ENCODE measurements at places on chromosomes 5 and 9.
A peak's percentile ranks its signal among the peaks of the same experiment; 100 is the strongest.

GRCh38 chr9:36289836-36290435, 31.7 kb upstream of the GNE start:
- DNase-seq: no peak

- no peak for DNase-seq
Measured at GRCh38 chr5:43309637-43310036, 3.6 kb downstream of the HMGCS1 start.

DNA sequence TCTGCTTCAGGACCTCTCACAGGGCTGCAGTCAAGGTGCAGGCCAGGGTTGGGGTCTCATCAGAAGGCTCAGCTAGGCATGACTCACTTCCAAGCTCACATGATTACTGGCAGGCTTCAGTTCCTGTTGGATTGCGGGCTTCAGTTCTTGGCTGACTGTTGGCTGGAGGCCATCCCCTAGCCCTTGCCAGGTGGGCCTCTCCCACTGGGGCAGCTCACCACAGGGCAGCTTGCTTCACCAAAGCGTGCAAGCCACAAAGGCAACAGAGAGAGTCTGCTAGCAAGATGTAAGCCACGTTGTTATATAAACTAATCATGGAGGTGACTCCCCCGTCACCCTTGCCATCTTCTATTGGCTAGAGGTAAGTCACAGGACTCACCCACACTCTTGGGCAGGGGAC, 14.4 kb downstream of the CPLX2 start:
- no peak for DNase-seq

DNA sequence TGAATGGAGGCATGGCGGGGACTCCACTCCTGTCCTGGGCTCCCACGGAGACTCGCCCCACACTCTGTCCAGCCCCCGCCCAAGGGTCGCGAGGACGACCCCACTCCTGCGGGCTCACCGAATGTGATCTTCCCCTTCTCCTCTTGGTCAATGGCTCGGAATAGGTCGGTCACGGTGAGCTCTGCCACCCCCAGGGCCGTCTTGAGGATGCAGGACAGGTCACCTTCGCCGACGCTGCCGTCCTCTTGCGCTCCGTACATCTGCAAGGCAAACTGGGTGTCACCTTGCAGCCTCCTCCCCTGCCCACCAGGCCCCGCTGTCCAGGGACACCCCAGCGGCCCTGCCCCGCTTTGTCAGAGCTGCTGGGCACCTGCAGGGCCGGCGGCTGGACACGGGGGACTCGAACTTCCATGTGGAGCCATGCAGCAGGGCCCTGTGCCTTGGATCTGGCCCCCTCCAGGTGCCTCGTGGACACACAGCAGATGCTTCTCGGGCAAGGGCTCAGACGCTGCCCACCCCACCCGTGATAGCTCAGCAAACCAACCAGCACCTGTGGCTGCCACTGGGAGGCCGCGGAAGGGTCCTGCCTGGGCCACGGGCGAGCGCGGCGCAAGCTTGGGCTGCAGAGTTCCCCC, 21.5 kb upstream of the SLC6A3 start:
- DNase-seq: no peak

DNA sequence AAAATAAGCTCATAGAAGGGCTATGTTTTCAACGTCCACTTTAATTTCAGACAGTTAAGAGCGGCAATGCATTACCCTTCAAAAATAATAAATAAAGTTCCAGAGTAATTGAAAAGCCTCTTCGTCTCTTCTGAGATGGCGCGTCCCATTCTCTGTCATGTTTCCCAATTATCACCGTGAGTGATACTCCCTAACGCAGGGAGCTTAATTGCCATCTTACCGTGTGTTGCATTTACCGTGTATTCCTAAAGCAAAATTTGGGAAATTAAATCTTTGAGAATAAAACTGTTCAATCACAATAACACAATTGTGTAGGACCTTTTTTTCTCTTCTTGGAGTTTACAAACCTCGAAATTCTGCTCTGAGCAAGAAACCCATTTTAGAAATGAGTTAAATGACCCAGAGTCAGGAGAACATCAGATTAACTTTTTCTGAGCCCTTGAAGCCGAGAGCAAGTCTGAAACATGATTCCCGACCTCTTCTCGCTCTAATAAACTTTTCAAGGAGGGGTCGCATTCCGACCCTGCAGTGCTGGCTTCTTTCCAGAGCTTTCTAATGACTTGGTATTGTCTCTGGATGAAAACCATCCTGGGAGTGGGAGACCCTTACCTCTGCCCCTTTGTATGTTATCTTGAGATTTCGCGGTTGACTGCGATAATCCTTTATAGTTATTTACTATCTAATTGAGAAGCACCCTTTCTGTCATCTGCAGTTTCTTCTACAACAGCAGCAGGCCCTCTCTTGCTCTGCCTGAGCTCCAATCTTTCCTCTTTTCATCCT, 251.5 kb downstream of the FSTL4 start:
- DNase-seq: no peak

DNA sequence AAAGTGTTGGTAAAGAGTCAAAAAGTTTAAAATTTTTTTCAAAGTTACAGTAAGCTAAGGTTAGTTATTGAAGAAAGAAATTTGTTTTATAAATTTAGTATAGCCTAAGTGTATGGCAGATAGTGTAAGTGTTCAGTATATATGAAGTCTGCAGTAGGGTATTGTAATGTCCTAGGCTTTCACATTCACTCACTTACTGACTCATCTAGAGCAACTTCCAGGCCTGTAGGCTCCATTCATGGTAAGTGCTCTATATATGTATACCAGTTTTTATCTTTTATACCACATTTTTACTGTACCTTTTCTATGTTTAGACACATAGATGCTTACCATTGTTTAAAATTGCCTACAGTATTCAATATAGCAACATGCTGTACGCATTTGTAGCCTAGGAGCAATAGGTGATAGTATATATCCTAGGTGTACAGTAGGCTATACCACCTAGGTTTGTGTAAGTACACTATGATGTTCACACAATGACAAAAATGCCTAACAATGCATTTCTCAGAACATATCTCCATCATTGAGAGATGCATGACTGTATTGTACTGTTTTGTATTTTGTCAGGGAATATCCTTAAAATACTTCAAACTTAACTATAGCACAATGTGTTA, 38.5 kb downstream of the CYSTM1 start:
- no peak for DNase-seq

- DNase-seq: no peak
Measured at GRCh38 chr5:91928754-91929521, 545.8 kb upstream of the ARRDC3 start.

DNA sequence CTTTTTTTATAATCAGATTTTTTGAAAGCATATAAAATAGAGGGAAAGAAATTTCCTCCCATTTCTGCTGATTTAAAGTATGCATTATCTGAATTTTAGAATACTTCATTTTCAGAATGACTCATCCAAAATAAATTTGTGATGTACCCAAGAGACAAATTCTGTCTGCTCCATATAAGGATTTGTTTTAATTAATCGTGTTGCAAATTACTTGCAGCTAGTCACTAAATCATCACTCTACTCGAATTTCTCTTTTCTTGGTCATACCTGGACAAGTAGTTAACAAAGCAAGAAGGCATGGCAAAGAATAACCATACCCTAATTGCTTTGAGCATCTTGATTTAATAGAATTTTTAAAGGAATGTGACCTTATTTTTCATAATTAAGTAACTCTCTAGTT, 284.1 kb upstream of the GRAMD2B start:
- DNase-seq: no peak

DNA sequence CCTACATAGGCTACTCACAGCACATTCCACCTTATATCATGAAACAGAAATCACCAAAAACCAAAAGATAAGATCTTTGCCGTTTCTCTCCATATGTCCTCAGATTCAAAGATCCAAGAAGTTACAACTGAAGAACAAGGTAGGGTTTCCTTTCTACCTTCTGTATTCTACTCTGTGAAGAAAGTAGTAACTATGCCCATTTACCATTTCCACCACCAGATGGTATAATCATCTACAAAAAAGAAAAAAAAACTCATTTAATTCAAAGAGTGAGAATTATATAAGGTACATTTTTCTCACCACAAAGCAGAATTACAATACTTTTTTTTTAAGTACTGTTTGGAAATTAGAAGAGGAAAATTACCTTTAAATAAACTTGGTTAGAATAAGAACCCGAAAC, 172.6 kb upstream of the PTGER4 start:
- no peak for DNase-seq

- no peak for DNase-seq
Measured at GRCh38 chr5:129631961-129632360, 115.9 kb upstream of the MINAR2 start.

- DNase-seq: no peak
Measured at GRCh38 chr5:73222173-73222572, 49.2 kb downstream of the TMEM174 start.

GRCh38 chr5:144191998-144192397, 21.3 kb downstream of the KCTD16 start:
- DNase-seq: peak; percentile 28

- DNase-seq: peak; percentile 83
Measured at GRCh38 chr5:157025093-157025698, 33.7 kb downstream of the HAVCR1 start.

DNA sequence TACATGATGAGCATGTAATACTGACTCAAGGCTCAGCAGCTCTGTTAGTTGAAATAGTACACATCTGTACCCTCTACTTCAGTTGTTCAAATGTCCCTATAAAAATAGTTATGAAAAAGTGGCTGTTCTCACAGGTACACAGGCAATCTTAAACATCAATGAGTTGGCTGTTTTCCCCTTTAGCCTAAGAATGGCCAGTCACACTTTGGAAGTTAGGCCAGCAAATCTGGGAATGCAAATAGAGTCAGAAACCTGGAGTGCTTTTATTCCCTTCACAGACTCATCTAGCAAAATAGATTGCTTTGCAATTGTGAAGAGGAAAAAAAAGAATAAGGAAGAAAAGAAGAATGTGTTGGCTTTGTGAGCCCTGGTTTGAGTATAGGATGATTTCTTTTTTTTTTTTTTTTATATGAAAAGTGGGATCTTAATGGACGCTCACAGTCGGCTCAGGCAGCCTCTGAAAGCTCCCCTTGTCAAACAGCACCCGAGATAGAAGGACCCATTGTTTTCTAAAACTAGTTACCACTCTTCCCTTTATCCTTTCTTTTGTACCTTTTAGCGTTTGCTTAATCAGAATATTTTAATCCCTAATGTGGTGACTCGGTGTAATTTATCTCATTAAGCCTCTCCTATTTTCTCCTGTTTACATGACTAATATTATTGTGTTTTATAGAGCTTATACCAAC, 27.9 kb upstream of the TLE1 start:
- DNase-seq: no peak

Measured in stimulated activated CD8-positive, alpha-beta memory T cell treated with anti-CD3 and anti-CD28 coated beads, Interleukin-4, amount 100 ng/mL, for 48 hours (primary cell).